ENCODE measurements at places on chromosomes 13 and 19.

GRCh38 chr19:55689411-55690108 is 14.5 kb downstream of the EPN1 start:
- DNase-seq: no peak

DNA sequence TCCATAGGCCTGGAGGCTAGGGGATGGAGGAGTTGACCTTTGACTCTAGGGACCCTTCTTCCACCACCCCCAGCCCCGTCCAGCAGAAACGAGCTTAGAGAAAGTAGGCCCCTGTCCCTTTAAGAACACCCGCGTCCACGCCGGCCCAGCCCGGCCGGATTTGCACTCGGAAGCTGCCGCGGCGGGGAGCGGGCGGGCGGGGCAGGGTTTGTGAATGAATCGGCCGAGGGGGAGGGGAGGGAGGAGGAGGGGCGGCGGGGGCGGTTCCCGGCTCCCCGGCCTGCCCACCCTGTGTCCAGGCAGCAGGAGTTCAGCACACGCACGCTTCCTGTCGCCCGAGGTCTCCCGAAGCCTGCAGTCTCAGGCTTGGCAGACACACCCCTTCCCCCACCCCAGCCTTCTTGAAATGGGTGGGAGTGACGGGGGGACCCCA is 1.5 kb downstream of the UNC13A start:
- no peak for DNase-seq

GRCh38 chr19:19402656-19403372 is 2.7 kb upstream of the GATAD2A start:
- no peak for DNase-seq

DNA sequence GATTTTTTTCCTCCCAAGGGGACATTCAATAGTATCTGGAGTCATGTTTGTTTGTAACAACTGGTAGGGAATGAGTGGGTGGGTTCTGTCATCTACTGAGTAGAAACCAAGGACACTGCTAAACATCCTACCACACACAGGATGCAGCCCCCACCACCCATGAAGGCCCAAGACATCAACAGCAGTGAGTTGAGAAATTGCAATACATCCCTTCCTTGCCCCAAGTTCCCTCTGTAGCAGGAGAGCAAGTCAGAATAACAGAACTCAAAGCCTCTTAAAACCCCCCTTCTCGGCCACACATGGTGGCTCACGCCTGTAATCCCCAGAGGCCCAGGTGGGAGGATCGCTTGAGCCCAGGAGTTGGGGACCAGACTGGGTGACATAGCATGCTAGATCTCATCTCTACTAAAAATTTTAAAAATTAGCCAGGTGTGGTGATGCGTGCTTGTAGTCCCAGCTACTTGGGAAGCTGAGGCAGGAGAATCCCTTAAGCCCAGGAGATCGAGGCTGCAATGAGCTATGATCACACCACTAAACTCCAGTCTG is 2.4 kb upstream of the CYP2F1 start:
- no peak for DNase-seq

GRCh38 chr13:73691891-73692290 is 442.3 kb downstream of the KLF12 start:
- no peak for DNase-seq

DNA sequence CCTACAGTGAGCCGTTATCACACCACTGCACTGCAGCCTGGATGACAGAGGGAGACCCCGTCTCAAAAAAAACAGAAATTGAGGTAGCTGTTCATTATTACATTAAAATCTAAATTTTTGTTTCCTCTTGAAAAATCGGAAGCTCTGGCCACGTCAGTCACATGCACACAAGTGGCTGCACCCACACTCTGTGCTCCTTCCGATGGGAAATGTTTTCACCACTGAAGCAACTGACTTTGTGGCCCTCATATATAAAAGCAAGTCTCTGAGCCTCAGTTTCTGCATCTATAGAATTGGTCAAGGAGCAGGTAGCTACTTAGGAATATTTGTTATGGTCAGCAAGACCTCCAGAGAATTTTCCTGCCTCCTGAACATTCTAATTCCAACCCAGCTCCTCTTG is 4.5 kb downstream of the LRRC25 start:
- no peak for DNase-seq

- no peak for DNase-seq
Observed at GRCh38 chr13:40388617-40389016, 277.8 kb downstream of the FOXO1 start.

DNA sequence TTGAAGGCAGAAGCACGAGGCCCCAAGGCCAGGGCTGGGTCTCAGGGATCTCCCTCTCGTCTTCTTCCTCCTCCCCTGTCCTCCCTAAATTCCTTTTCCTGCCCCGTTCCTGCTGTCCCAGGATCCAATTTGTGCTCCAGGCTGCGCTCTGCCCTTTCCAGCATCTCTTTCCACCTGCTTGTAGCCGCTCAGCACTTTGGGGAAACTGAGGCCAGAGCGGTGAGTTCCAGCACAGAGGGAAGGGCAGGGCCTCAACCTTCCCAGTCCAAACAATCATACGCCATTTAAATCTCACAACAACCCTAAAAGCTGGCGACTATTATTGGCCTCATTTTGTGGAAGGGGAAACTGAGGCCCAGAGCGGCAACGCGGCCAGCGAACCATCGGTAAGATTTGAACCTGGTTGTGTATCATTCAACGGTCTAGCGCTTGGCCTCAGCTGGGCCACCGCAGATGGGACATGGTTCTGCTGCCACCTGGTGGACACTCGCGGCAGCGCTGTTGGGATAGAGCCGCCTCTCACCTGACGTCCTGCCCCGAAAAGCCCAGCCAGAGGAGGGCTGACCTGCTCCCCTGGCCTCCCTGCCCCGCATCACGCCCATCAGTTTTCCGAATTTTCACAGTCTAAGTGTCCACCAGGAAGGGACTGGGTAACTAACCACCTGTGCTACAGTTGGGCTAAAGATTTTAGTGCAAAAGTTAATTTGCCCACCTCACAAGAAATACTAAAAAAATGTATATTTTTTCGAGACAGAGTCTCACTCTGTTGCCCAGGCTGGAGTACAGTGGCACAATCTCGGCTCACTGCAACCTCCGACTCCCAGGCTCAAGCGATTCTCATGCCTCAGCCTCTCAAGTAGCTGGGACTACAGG is 4.2 kb upstream of the RPL18A start:
- DNase-seq: peak; percentile 60

- DNase-seq: no peak
Observed at GRCh38 chr19:15318241-15318691, 14.1 kb downstream of the BRD4 start.

- DNase-seq: peak; percentile 80
Observed at GRCh38 chr13:99432609-99433542, 68.4 kb upstream of the TM9SF2 start.

DNA sequence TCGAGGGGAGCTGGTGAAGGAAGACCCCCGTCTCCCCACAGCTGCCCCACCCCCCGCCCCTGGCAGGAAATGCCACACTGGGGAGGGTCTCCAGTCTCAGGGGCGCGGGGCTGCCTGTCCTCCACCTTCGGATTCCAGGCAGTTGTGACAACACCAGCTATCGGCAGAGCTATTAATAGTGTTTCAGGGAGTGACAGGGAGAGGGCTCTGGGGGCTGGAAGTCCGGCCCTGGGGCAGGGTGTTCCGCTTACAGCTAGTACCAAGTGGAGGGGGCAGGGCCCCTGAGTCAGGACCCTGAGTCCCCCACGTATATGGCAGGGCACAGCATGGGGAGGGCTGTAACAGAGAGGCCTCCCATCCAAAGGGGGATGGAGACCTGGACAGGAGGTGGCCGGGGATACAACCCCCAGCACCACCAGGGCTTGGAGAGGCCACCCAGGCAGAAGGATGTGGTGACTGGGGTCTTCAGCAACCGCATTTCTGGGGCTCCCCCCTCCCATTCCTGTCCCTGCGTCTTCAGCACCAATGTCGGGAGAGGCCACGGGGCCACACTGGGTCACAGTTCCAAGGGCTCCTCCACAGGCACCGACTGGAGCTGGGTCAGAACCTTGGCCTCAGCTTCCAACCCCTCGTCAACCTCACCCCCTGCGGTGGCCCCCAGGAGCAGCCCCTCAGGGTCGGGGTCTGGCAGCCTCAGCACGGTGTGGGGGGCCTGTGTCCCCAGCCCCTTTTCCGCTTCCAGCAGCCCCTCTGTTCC is 3.9 kb downstream of the SIX5 start:
- no peak for DNase-seq

GRCh38 chr13:98348466-98349200 is 171.6 kb upstream of the RNF113B start:
- DNase-seq: no peak

- no peak for DNase-seq
Observed at GRCh38 chr19:5032101-5032967, 63.4 kb downstream of the KDM4B start.

GRCh38 chr13:73602295-73602694 is 531.9 kb downstream of the KLF12 start:
- DNase-seq: no peak

DNA sequence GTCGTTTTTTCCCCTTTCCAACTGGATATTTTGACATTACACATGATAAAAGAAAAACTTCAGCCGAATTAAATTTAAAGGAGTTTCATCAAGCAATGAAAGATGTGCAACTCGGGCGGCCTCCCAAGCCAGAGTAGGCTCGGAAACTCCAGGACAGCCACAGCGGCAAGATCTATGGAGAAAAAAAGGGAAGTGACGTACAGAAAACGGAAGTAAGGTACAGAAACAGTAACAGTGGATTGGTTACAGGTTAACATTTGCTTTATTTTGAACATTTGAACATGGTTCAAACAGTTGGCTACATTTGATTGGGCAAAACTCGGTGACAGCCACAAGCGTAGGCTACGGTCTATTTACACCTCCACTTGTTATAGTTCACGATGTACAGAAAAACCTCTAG is 30.5 kb upstream of the FAM124A start:
- no peak for DNase-seq

DNA sequence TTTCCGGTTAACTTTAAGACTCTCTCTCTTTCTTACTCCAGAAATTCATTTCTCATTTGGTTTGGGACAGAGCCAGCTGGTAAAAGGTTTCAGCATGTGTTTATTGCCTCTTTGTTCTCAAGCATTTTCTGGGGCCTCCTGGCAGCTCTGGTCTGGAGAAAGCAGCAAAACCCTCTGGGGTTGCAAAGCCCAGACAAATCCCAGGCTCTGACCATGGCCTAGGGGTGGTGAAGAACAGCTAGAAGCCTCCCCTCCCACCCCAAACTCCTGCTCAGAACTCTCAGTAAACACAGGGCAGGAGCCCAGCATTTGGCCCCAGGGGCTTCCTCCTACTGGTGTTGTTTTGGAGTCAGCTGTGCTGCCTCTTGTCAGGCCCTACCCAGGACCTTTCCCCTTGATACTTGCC is 124.2 kb upstream of the SERP2 start:
- no peak for DNase-seq

GRCh38 chr19:23799321-23799720 is 40.6 kb upstream of the ZNF681 start:
- no peak for DNase-seq

GRCh38 chr13:58633226-58633625 is 1001.7 kb downstream of the PCDH17 start:
- DNase-seq: no peak
